ENCODE measurements at places on chromosomes 7 and 10. TPM values are rescaled to one million over a fixed set of nuclear protein-coding genes. Genes with fewer than 3 reads are reported as not detected.
A peak's percentile ranks its signal among the peaks of the same experiment; 100 is the strongest.

GRCh38 chr10:49657606-49658005, 21.8 kb upstream of the C10orf53 start:
- H3K4me3 ChIP-seq: no peak overlapping the region
- H3K36me3 ChIP-seq: no peaks in the 10 kb centered on the region
- no peaks in the 10 kb centered on the region for H3K27me3 ChIP-seq
- H3K27ac ChIP-seq: no peak overlapping the region
- H3K4me1 ChIP-seq: no peaks in the 10 kb centered on the region
- DNase-seq: no peak

DNA sequence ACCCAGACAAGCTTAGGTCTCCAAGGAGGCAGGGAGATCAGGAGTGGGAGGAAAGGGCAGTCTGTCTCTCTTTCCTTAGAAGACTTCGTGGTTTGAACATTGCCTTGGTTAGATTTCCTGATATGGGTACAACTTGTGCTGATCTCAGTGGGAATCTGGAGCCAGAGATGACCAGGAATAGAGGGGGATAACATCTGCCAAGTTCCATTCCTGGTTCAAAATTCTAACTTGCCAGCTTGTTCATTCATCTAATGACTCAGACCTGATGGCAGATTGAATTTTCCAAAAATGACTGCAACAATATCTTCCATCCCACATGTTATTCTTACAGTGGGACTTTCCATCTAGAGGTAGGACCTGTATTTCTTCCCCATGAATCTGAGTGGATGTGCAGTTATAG, 394.3 kb upstream of the PODXL start:
- H3K27ac ChIP-seq: no peak overlapping the region
- DNase-seq: no peak
- peaks cover 6% of the 10 kb centered on the region for H3K4me1 ChIP-seq
- H3K4me3 ChIP-seq: no peak overlapping the region
- H3K27me3 ChIP-seq: peaks cover 7% of the 10 kb centered on the region

GRCh38 chr10:77823811-77824542, 102.6 kb downstream of the DLG5 start:
- H3K4me1 ChIP-seq: no peaks in the 10 kb centered on the region
- H3K4me3 ChIP-seq: no peak overlapping the region
- H3K36me3 ChIP-seq: peaks cover 10% of the 10 kb centered on the region

GRCh38 chr7:129514683-129515082, 12.4 kb downstream of the SMKR1 start:
- H3K27ac ChIP-seq: no peak overlapping the region
- no peaks in the 10 kb centered on the region for H3K4me1 ChIP-seq
- H3K4me3 ChIP-seq: no peak overlapping the region
- no peak for DNase-seq
- H3K27me3 ChIP-seq: no peaks in the 10 kb centered on the region

GRCh38 chr10:12056748-12057147, 12.0 kb upstream of the DHTKD1 start:
- no peaks in the 10 kb centered on the region for H3K27me3 ChIP-seq
- no peaks in the 10 kb centered on the region for H3K36me3 ChIP-seq
- no peak overlapping the region for H3K27ac ChIP-seq

DNA sequence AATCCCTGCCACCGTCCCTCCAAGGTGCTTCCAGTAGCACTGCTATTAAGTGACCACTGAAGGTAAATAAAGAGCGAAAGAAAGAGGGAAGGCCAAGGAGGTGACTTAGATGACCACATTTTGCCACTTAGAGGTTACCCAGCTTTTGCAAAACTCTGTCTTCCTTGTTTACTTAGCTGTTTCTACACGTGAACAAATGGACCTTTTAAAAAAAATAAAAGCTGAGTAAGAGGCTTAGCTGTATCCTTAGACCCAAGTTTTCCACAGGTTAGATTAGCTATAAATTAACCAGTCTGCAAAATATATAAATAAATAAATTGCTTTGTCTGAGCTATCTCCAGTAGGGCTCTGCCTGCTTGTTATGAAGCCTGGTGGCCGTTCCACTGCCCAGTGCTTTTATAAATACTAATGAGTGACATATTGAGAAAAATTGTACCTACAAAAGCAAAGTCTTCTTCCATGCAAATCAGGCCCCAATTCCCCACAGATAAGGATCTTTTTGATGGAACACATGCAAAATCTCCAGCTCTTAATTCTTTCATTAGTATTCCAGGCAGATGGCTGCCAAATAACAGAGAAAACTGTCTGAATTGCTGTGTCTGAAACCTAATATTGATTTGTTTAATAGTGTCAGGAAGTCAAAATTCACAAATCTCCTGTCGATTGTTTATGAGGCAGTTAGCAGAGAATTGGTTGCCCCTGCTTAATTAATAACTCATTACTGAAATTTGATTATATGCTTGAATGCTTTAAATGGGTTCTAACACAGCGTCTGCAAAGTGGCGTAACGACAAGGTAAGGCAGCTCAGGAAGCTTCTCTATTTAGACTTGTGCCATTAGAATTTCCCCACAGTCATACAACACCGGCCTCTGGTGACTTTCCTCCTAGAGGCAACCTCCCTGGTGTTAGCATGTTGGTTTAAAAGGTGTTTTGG, 176.7 kb downstream of the EMX2 start:
- H3K36me3 ChIP-seq: no peaks in the 10 kb centered on the region
- H3K27ac ChIP-seq: no peak overlapping the region
- no peaks in the 10 kb centered on the region for H3K4me1 ChIP-seq
- no peaks in the 10 kb centered on the region for H3K27me3 ChIP-seq
- H3K4me3 ChIP-seq: no peak overlapping the region

DNA sequence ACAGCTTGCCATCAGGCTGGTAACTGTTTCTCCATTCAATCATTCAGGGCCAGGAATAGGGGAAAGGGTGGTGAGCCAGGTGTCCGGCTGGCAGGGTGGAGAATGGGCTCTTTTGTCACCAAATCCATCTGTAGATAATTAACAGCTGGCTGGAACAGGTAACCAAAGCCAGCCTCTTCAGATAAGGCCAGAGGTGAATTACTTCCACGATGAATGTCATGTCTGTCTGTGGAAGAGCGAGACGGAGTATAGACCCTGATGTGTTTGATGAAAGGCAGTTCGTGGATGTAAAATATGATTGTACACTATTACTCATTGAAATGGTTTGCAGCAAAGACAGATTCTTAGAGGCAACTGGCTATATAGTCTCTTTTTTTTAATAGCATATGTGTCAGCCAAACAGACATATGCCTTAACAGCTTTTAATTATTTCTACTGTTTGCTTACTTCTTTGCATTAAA, 149.8 kb downstream of the KLF6 start:
- H3K27ac ChIP-seq: no peak overlapping the region
- H3K36me3 ChIP-seq: no peaks in the 10 kb centered on the region
- no peak overlapping the region for H3K4me3 ChIP-seq

DNA sequence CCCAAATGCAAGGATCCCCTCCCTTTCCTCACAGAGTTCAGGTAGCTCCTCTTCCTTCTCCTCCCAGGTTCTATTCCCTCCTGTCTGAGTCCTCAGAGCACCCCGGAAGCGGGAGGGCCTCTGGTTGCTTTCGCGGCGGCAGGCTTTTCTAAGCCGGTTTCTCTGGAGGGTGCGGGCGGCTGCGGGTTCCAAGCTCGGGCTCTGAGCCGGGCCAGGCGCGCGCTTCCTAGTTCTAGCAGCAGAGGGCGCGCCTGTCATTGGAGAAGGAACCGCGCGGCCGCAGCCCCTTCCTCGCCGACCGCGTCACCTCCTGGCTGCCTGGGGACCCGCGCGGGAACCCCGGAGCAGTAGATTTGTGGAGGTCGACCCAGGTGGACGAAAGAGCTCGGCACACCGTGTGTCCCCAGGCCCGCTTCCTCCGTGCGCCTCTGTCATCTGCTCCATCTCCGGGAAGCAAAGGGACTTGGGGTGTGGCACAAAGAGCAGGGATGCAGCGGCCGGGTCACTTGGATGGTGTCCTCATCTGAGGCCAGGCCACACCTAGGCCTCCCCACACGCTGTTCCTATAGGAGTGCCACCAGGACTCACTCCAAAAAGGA, 389.0 kb upstream of the PODXL start:
- H3K4me3 ChIP-seq: no peak overlapping the region
- H3K27me3 ChIP-seq: peaks cover 8% of the 10 kb centered on the region
- H3K27ac ChIP-seq: no peak overlapping the region
- no peaks in the 10 kb centered on the region for H3K36me3 ChIP-seq
- peaks cover 9% of the 10 kb centered on the region for H3K4me1 ChIP-seq

- no peaks in the 10 kb centered on the region for H3K36me3 ChIP-seq
- no peaks in the 10 kb centered on the region for H3K27me3 ChIP-seq
- DNase-seq: no peak
- peaks cover 11% of the 10 kb centered on the region for H3K4me1 ChIP-seq
- no peak overlapping the region for H3K27ac ChIP-seq
Observed at GRCh38 chr7:26399736-26400135, 108.1 kb downstream of the SNX10 start.

- H3K27ac ChIP-seq: peak overlapping the region; percentile 83
- no peaks in the 10 kb centered on the region for H3K27me3 ChIP-seq
- DNase-seq: peak; percentile 70
- peaks cover 10% of the 10 kb centered on the region for H3K4me1 ChIP-seq
- no peaks in the 10 kb centered on the region for H3K36me3 ChIP-seq
Observed at GRCh38 chr7:144842377-144842851, 6.6 kb upstream of the TPK1 start.

DNA sequence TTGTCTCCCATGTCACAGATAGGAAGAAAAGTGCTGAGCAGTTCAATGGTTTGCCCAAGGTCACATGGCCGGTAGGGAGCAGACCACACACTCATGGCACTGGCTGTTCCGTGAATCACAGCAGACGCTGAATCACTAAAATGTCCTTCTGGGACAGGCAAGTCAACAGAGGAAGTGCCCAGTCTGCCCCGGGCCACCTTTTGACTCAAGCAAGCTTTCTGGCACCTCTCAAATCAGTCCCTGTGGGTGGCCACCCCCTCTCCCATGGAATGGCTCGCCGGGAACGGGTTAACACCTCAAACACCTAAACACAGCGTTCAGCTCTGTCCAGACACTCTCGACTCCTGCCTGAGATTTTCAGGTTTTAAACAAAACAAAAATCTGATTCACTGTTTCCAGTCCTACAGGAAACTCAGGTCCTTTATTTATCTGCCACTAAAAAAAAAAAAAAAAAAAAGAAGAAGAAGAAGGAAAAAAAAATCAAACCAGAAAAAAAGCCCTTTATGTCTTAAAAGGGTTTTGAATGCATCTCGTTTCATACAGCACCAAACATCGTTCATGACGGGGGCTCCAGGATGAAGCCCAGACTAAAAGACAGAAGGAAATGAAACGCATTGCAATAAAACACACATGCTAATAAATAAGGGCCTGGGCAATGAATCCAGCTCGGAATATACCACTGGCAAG, 15.5 kb downstream of the CARD11 start:
- peak overlapping the region; percentile 1 for H3K4me3 ChIP-seq
- no peaks in the 10 kb centered on the region for H3K27me3 ChIP-seq
- H3K36me3 ChIP-seq: no peaks in the 10 kb centered on the region
- H3K4me1 ChIP-seq: peaks cover 22% of the 10 kb centered on the region
- DNase-seq: peak; percentile 90

GRCh38 chr10:59606551-59606961, 103.1 kb downstream of the SLC16A9 start:
- DNase-seq: no peak
- H3K27me3 ChIP-seq: no peaks in the 10 kb centered on the region
- H3K36me3 ChIP-seq: no peaks in the 10 kb centered on the region

GRCh38 chr10:120019568-120019967, 127.0 kb downstream of the SEC23IP start:
- no peaks in the 10 kb centered on the region for H3K27me3 ChIP-seq
- H3K4me3 ChIP-seq: no peak overlapping the region
- H3K27ac ChIP-seq: no peak overlapping the region
- no peaks in the 10 kb centered on the region for H3K36me3 ChIP-seq
- DNase-seq: no peak

DNA sequence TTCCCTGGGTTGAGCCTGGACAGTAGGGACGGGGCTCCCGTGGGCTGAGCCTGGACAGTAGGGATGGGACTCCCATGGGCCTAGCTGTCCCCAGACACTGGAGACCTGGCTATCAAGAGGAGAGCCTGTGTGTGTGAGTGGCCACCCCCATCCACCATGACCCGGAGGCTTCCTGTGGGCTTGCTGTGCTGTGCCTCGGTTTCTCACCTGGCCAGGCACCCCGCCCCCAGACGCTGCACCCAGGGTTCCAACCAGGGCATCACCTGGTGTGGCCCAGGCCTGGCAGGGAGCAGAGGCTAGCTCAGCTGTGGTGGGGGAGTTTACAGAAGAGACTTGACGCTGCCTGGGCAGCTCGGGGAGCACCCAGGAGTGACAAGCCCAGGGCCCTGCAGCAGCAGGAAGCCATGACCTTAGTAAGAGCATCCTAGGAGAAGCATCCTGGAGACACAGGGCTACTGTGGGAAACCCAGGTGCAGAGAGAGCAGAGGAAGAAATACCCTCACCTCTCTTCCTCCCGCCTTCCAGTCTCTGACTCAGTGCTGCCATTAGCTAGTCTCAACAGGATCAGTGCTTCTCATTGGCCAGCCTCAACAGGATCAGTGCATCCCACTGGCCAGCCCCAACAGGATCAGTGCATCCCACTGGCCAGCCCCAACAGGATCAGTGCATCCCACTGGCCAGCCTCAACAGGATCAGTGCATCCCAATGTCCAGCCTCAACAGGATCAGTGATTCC, 61.0 kb downstream of the PDGFA start:
- H3K36me3 ChIP-seq: no peaks in the 10 kb centered on the region
- no peaks in the 10 kb centered on the region for H3K27me3 ChIP-seq
- peaks cover 29% of the 10 kb centered on the region for H3K4me1 ChIP-seq
- DNase-seq: no peak

- DNase-seq: no peak
- no peaks in the 10 kb centered on the region for H3K36me3 ChIP-seq
- H3K27me3 ChIP-seq: no peaks in the 10 kb centered on the region
- no peak overlapping the region for H3K4me3 ChIP-seq
Observed at GRCh38 chr10:51170518-51171245, 96.4 kb downstream of the PRKG1 start.

DNA sequence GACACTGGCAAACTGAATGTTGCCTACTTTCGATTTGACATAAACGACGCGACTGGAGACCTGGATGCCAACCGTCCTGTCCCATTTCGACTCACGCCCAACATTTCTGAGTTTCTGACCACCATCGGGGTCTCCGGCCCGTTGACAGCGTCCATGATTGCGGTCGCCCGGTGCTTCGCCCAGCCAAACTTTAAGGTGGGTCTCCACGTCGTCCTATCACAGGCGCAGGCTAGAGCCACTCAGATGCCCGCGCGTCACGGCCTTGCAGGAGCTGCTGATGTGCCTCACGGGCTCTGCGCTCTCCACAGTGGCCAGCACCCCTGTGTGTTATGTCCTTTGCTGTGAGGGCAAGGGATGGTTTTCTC, 132.6 kb downstream of the SMURF1 start:
- no peaks in the 10 kb centered on the region for H3K27me3 ChIP-seq
- no peak for DNase-seq
- peaks cover 61% of the 10 kb centered on the region for H3K36me3 ChIP-seq
- no peak overlapping the region for H3K27ac ChIP-seq
- H3K4me1 ChIP-seq: no peaks in the 10 kb centered on the region

Gene GRB10
- 43.7 TPM for polyA plus RNA-seq

Gene MEOX2
- polyA plus RNA-seq: 11.6 TPM

Gene PI4K2A
- polyA plus RNA-seq: 24.6 TPM

Gene NKX1-2
- polyA plus RNA-seq: not detected

Gene ARHGEF35
- not detected for polyA plus RNA-seq
